ENCODE measurements at places on chromosomes 2 and 18.

- no peak for DNase-seq
These were observed 506.5 kb upstream of the NRP2 start for GRCh38 chr2:205175831-205176230.

- DNase-seq, result no peak
These were observed 66.5 kb upstream of the ACKR3 start for GRCh38 chr2:236503100-236503499.

GRCh38 chr2:119301413-119301812, 65.2 kb downstream of the C2orf76 start:
- no peak for DNase-seq

DNA sequence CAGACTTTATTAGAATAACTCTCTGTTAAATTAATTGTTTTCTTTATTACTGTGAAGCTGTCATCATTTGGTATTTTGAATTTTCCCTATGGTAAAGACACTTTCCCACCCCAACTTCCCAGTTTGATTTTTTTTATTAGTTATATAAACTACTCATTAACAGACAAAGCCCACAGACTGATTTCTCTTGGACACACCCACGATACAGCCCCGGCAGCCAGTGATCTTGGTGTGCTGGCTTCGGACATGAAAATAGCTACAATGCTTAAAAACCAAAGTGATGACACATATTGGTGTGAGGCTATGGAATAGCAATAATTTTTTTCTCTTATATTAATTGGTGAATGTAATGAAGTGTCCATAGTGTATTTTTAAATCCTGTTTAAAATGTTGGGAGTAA, 225.4 kb upstream of the SIX3 start:
- DNase-seq, result no peak

DNA sequence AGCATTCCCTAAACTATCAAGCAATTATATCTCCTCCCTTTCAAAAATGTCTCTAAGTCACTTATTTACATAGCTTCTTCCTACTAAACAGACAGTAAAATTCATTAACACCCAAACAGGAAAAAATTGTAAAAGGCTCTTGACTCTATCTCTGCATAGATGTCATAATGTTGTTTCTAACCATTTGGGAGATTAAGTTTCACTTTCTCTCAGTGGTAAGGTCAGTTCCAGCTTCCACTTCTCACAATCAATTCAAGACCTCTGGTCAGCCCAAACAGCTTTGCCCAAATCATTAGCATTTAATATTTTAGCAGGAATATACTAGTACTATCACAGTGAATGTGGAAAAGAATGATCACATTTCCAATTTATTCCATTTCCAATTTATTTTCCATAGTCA, 374.3 kb upstream of the MC4R start:
- DNase-seq, result no peak

GRCh38 chr2:239239607-239240413, 161.0 kb downstream of the HDAC4 start:
- DNase-seq, result no peak

GRCh38 chr18:36469461-36469860, 171.9 kb downstream of the FHOD3 start:
- DNase-seq, result no peak

DNA sequence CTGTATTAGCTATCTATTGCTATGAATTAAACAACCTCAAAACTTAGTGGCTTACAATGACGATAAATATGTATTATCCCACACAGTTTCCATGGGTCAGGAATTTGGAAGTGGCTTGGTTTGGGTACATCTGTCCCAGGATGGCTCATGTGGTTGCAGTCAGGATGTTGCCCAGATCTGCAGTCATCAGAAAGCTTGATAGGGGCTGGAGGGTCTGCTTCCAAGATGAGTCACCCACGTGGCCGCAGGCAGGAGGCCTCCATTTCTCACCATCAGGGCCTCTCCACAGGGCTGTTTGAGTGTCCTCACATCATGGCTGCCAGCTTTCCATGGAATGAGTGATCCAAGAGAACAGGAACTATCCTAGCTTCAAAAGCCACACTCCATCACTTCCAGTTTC, 46.4 kb downstream of the CHRNA1 start:
- no peak for DNase-seq

- DNase-seq, result no peak
These were observed 120.2 kb downstream of the MYO3B start for GRCh38 chr2:170298115-170298514.

DNA sequence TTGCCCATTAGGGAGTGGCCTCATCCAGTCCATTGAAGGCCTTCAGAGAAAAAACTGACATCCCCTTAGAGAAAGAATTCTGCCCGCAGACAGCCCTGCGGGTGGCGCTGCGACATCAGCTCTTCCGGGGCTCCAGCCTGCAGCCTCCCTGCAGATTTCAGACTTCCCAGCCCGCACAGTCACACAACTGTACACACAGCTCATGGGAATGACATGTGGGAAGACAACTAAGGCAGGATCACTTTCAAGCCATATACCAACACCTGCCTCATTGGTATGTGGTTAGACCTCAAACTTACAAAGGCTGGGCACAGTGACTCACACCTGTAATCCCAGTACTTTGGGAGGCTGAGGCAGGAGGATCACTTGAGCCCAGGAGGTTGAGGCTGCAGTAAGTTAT, 24.8 kb upstream of the TUBB6 start:
- DNase-seq, result no peak

GRCh38 chr18:24678107-24678506, 217.7 kb downstream of the HRH4 start:
- DNase-seq, result no peak

GRCh38 chr18:35071819-35072247, 30.6 kb downstream of the MAPRE2 start:
- DNase-seq, result no peak

- DNase-seq, result no peak
These were observed 35.4 kb upstream of the GPR17 start for GRCh38 chr2:127610561-127610960.

GRCh38 chr2:200761266-200761665, 50.4 kb upstream of the BZW1 start:
- DNase-seq, result no peak

GRCh38 chr2:112601754-112602153, 17.3 kb downstream of the CHCHD5 start:
- no peak for DNase-seq

DNA sequence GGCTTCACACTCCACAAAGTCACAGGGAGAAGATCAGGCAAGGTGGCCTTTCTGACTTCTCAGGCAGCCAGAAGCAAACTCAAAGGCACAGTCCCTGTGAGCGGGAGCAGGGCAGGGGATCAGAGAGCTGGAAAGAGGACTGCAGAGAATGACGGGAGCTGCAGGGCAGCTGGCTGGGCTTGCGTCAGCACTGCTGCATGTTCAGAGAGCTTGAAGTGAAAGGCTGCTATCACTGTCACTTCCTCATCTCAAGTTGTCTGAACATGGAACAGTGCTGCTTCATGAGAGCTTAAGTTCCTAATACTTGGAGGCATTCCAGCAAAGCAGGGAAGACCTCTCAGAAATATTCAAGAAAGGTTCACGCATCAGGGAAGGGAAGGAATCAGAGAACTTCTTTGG, 20.4 kb downstream of the TGFBRAP1 start:
- DNase-seq, result no peak

DNA sequence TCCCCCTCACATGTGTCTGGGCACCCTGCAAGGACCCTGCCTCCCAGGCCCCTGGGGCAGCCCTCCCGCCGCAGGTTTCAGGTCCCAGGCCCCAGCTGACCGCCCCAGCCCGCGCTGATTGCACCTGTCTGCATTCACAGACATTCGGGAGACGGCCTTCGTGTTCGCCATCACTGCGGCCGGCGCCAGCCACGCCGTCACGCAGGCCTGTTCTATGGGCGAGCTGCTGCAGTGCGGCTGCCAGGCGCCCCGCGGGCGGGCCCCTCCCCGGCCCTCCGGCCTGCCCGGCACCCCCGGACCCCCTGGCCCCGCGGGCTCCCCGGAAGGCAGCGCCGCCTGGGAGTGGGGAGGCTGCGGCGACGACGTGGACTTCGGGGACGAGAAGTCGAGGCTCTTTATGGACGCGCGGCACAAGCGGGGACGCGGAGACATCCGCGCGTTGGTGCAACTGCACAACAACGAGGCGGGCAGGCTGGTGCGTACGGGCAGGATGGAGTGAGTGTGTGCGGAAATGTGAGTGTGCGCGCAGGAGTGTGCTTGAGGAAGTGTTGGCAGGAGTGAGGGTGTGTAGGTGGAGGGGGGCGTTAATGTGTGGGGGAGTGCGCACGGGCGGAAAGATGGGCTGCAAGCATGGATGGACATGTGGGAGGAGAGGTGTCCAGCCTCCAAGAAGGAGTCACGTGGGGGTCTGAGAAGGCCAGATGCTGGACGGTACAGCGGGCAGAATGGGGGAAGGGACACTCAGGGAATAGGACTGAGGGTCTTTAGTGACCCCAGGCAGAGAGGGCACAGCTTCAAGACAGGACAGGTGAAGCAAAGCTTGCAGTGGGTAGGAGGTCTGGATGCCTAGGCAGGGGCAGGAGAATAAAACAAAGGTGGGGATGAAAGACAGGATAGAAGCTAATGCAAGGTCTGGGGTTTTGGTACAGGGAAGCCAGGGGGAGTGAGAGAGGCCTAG, 9.0 kb upstream of the WNT10A start:
- DNase-seq, result no peak

- no peak for DNase-seq
These were observed 38.0 kb upstream of the COL5A2 start for GRCh38 chr2:189217541-189217940.

DNA sequence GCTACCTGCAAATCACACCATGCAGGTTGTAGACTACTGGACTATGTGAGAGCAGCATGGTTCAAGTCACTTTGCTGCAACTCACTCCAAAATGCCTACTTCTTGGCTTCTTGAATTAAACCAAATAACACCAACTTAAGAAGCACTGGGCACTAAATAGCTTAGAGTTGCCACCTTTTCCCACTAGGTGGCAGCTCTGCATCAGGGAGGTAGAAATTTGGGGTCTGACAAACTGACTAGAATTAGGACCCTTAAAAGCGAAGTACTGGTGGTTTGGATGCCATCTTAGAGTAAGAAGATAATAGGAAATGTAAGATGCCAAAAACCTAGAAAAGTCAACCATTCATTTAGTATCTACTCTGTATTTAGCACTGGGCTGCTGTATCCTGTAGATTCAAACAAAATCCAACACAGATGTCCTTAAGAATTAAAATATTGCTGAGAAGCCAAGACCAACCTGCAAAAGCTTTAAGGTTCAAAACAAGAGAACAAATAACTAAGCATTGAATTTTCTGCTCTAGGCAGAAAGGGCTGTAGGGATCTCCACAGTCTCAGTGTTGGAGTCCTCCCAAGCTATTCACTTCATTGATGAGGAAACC, 65.5 kb downstream of the CCBE1 start:
- DNase-seq, result no peak

DNA sequence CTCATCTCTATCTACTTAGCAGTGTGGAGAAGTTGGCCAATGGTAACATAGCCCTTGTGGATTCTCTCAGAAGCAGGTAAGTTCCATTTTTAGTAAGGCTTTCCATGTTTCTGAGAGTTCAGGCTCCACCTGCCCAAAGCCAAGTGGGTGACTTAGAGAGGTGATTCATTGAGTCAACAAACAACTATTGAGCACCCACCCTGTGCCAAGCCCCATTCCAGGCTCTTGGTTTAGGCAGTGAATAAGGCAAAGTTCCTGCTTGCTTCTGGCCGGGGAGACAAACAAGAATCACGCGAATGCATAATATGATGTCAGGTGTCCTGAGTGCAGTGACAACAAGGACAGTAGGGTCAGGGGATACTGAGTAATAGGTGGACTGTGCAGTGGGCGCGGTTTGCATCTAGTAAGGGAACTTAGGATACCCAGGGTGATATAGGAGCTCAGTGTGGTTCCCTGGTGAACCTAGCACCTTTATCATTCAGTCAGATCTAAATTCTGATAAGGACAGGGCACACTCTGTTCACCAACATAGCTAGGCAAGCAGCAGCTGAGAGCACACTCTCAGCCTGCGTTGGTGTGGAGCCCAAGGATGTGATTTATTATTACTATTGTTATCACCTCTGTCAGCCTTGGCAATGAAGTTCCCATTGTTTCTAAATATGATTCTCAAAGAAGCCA, 31.7 kb upstream of the KCTD1 start:
- no peak for DNase-seq

- DNase-seq, result no peak
These were observed 136.8 kb upstream of the ARL4C start for GRCh38 chr2:234633581-234634230.

- no peak for DNase-seq
These were observed 70.0 kb downstream of the VSNL1 start for GRCh38 chr2:17610521-17610920.

DNA sequence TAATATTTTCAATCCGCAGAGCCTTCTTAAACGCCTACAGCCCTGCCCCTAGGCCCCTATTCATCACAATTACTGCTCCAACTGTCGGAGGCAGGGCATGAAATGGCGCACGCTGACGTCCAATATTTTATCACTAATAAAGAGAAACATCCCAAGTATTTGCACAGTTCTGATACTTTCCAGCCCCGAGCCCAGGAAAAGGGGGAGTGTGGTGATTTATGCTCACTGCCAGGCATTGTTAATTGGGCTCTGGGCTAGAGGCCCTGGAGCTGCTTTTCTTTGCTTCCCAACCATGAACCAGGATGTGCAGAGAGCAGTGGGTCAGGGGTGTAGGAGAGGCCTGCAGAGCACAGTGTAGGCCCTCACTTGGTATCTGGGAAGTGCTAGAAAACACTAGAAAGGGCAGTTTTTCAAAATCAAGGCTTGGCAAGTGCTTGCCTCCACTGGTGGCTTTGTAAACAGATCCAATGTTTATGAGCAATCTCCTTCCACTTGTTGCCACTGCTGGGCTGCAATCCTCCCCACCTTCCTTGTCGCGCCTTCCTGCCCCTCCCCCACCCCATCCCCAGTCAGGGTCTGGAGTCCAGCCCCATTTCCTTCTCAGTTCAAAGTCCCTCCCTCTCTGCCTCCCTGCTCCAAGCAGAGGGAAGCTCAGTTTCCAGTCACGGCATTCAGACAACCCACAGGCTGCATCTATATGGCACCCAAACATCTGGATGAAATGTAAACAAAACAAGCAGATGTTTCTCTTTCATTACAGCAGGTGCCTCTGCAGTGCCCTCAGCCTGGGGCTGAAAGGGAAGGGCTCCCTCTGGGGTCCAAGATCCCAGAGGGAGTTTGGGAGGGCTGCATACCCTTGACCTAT, 83.9 kb upstream of the PKDCC start:
- DNase-seq, result no peak

GRCh38 chr2:240963868-240964703, 34.3 kb upstream of the SNED1 start:
- DNase-seq, result no peak

- no peak for DNase-seq
These were observed 127.3 kb upstream of the SRD5A2 start for GRCh38 chr2:31707992-31708391.

DNA sequence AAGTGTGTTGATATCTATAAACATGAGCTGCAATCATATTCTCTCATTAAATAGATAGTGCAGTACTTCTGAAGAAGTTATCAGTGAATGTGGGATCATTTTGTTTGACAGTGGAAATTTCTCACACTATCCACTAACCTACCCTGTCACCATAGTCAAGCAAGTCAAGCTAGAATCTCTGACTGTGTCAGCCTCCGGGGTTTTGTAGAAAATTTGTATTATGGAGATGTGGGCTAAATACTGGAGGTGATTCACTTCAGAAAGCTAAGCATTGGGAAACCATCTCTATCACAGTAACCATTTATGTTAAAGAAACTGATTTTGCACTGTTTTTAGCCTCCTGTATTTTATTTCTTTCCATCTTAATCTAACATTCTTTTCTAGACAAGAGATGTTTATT, 126.6 kb upstream of the CREB1 start:
- DNase-seq, result no peak

- DNase-seq, result no peak
These were observed 28.9 kb downstream of the PPP3R1 start for GRCh38 chr2:68223419-68223818.

- DNase-seq, result no peak
These were observed 471.6 kb downstream of the MBD2 start for GRCh38 chr18:53752781-53753367.
